ENCODE measurements at places on chromosomes 1 and 21.

- DNase-seq: no peak
Measured at GRCh38 chr1:16302709-16303627, 49.3 kb downstream of the FBXO42 start.

GRCh38 chr1:174258148-174258550, 98.8 kb downstream of the RABGAP1L start:
- DNase-seq: peak; percentile 51

GRCh38 chr1:156194300-156194652, 372 bp downstream of the SLC25A44 start:
- DNase-seq: no peak

DNA sequence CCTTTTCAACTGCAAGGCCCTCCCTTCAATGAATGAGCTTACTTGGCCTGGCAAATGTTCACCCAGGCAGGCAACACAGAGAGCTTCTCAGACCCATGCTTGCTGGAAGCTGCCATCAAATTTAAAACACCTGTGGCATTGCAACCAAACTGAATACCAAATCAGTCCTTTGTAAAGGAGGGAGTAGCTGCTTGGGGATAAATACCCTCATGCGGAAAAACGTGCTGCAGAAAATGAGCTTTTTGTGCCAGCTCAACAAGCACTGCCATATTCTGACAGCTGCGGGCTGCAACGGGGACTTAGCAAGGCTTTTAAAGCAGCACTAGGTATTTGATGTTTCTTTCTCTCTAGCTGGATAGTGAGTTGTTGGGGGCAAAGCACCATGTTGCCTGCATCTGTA, 119.7 kb downstream of the PLPPR4 start:
- DNase-seq: no peak

DNA sequence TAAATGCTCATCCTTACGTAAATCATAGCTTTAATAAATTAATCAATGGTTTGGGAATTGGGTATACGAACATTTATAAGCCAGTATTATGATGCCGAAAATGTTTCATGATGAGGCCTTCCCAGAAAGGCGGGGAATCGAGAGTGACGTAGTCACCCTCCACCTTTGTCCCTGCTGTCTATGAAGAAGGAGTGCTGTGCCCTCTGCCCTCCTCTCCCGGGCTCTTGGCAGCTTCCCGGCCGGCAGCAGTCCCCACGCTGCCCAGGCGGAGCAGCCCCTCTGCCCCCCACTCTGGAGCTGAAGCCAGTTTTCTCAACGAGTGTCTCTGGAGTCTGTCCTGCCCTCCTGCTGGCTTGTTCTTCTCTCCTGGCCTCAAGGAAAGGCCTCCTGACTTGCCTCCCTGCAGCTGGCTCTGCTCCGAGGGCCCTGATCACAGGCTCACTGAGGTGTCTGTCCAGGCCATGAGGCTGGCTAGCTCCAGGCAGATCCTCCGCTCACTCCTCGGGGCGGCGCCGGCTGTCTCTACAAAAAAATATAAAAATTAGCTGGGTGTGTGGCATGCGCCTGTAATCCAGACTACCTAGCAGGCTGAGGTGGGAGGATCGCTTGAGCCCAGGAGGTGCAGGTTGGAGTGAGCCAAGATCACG, 150.7 kb upstream of the COL6A1 start:
- DNase-seq: no peak

DNA sequence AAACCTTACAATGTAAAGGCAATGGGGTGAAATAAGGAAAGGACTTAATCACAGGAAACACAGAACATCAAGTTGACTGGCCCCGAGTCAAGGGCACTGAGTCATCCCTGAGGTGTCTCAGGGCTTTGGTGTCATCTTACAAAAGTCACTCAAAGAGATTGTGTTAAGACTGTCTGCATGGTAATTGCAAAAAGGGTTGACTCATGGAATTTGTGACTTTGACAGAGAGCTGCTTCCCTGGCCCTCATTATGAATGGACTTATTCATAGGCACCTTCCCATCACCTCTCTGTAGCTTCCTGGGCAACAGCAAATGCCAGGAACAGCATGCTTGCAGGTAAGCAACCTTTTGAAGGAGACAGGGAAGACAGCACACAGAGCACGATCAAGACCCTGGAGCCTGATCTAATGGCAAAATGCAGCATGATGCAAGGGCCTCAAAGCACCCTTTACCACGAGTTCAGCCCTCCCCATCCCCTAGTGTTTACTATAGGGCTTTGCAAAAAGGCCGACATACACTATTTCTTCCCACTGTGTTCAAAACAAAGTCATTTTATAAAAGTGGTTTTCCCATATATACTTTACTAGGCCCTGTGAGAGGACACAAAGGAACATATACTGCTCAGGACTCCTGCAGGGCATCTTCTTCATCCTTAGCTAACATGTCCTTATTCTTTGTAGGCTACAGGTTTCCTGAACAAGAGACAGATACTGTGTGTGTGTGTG, 17.1 kb downstream of the ZP4 start:
- no peak for DNase-seq

GRCh38 chr21:38500073-38500472, 1.8 kb upstream of the ERG start:
- DNase-seq: no peak

- DNase-seq: peak; percentile 28
Measured at GRCh38 chr1:60969971-60970509, 112.3 kb upstream of the NFIA start.

DNA sequence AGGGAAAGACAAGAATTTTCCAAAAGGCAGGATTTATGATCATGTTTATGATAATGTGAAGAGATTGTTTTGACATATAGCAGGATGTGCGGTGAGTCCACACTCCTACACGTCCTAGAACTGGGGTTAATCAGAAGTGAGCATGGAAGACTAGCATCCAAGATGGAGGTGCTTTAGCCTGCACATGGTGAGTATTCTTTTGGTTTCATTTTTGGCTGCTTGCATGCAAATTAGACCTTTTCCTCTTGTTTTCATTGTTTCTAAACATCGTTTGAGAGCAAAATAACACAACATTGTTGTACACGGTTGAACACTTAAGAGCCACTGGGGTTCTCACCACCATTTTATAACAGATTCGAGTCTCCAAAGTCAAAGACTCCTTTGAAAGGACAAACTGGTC, 14.9 kb upstream of the GUK1 start:
- no peak for DNase-seq

DNA sequence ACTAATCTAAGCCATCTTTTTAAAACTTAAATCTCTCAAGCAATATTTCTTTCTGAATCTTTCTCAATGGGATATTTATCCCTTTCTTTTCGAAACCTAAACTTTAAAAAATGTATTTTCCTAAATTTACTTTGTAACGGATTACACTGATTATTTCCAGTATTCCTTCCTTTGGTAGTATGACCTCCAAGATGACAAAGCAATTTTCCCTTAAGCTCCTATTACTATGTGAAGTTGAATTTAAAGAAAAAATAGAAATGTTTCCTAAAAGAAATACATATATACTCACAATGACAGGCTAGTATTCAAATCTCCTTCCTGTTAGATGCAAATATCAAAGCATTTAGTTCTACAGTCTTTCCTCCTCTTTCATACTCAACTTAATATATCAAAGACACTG, 15.8 kb downstream of the SCAF4 start:
- no peak for DNase-seq

- no peak for DNase-seq
Measured at GRCh38 chr1:154352581-154353459, 27.5 kb downstream of the ATP8B2 start.

DNA sequence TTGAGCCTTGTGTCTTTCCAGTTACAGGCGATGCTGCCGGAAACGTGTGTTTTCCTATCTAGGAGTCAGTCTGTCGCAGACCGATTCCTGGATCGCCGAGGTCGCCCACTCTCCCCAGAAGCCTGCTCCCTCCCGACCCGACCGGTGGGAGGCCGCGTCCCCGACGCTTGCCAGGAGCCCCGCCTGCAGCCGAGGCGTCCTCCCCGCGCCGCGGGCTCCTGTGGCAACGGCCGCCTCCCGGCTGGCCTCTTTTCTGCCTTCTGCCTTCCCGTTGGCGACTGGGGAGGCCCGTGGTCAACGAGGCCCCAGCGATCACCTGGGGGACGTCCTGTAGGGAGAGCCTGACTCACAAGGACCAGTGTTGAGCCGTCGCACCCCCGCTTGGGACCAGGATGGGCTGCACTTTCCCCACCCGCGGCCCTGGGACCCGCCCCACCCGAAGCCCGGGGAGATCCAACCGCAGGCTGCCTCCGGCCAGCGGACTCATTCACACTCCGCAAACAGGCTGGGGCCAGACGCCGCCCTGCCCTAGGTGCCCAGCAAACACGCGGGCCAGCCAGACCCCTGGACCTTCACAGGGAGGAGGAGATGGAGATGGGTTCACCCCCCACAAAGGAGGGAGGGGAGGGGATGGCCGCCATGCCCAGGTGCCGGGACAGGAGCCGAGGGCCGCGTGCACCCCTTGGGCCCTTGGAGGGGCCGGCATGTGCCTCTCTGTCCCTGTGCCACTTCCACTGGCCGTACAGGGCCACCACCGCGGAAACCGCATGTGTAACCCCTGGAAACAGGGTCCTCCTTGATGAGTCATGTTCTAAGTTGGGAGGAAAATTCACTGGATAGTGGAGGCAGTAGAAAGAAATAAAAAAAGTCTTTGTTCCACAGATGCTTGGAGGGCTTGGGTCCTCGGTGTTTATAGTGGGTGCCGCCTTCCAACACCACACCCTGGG, 7.2 kb upstream of the COL6A1 start:
- DNase-seq: no peak

- DNase-seq: no peak
Measured at GRCh38 chr1:30232288-30232899, 491.0 kb downstream of the MATN1 start.

DNA sequence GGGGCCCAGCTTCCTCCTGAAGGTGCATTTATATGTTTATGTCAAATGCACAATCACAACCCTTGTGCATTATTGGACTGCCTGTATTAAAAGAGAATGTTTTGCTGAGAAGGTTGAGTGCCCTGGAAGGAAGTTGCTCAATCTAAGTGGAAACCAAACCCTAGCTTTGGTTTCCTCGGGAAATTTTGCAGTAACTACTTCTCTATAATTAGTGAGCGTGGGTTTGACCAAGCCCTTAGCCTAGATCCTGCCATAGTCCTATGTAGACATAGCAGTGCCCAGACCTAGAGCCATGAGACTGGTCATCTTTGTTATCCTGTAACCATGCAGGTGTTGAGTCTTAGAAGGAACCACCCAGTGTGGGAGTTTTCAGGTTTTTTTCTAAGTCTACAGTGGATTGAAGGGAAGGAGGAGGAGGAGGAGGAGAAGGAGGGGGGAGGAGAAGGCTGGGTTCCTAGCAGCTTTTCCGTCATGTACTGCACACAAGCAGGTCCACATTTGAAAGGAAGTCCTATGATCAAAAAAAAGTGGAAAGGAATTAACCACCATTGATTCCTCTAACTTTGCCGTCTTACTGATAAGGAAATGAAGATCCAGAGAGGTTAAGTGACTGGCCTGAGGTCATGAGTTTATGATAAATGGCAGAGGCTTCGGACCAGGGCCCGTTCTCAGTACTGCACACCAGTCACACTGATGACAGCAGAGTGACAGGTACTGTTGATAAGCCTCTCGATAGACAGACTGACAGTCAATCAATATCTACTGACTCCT, 72.2 kb upstream of the LYST start:
- DNase-seq: no peak

- DNase-seq: no peak
Measured at GRCh38 chr1:23957096-23957495, 2.5 kb upstream of the PNRC2 start.

GRCh38 chr1:2212274-2212531, 15.9 kb upstream of the SKI start:
- DNase-seq: no peak

- peak; percentile 6 for DNase-seq
Measured at GRCh38 chr1:10253755-10254154, 43.4 kb downstream of the KIF1B start.

DNA sequence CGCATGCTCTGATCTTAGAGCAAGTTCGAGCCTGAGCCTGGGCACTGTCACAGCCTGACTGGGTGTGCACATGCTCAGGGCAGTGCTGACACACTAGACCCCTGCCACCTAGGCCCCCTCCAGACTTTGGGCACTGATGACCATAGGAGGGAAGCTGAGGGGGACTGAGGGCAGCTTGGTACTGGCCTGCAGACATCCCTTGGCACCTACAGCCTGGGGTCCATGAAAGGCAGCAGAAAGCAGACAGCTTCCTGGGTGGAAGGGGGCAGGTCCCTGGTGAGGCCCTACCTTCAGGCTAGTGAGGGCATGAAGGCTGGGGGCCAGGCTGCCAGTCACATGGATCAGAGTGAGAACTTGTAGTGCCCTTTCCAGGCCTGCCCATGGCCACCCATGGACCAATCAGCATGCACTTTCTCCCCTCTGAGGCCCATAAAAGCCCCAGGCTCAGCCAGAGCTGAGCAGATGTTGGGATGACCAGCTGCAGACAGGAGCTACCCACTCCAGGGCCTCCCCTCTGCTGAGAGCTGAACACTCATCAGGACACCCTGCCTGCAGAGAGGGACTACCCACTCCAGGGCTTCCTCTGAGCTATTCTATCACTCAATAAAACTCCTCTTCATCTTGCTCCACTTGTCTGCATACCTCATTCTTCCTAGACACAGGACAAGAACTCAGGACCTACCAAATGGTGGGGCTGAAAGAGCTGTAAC, 680.8 kb downstream of the MATN1 start:
- no peak for DNase-seq

DNA sequence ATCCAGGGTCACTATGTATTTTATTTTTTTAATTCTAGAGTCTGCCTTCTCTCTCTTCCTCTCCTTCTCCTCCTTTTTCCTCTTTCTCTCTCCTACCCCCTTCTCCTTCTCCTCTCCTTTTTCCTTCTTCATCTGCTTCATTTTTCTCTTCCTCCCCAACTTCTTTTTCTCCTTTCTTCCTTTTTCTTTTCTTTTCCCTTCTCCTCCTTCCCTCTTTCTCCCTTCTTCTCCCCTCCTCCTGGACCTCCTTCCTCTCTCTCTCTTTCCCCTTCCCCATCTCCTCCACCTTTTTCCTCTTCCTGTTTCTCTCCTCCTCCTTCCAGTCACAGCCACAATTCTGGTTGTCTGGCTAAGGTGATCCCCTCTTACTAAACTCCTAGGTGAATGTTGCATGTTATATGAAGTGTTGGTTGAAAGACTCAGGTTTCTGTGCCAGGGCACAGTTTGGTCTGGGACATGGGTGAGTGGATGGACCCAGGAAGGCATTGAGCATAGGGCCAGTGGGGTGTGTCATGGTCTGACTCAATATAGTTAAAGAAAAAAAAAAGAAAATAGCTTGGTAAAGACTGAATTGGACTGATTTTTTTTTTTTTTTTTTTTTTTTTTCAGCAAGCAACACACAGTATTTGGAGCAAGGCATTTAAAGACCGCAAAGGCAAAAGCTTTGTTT, 266.9 kb downstream of the TGFB2 start:
- DNase-seq: no peak

Measured in SK-N-MC (cell line).